Transverse colon (tissue), 4 donors: ENCODE measurements at places on chromosomes 7 and 10. TPM values are rescaled to one million over a fixed set of nuclear protein-coding genes. Genes with fewer than 3 reads are reported as not detected.

SSC4D gene
- total RNA-seq = not detected

ACTL6B gene
- not detected for total RNA-seq

SEC24C gene
- 101 TPM for total RNA-seq

TMEM270 gene
- total RNA-seq = not detected

HOXA3 gene
- total RNA-seq = 27.3 TPM

ADARB2 gene
- total RNA-seq = 0.80 TPM

SEC31B gene
- total RNA-seq = 14.1 TPM

AKR1C8 gene
- not detected for total RNA-seq

C10orf105 gene
- not detected for total RNA-seq

CHST15 gene
- 25.4 TPM for total RNA-seq

BMPER gene
- total RNA-seq = 1.00 TPM

DNA sequence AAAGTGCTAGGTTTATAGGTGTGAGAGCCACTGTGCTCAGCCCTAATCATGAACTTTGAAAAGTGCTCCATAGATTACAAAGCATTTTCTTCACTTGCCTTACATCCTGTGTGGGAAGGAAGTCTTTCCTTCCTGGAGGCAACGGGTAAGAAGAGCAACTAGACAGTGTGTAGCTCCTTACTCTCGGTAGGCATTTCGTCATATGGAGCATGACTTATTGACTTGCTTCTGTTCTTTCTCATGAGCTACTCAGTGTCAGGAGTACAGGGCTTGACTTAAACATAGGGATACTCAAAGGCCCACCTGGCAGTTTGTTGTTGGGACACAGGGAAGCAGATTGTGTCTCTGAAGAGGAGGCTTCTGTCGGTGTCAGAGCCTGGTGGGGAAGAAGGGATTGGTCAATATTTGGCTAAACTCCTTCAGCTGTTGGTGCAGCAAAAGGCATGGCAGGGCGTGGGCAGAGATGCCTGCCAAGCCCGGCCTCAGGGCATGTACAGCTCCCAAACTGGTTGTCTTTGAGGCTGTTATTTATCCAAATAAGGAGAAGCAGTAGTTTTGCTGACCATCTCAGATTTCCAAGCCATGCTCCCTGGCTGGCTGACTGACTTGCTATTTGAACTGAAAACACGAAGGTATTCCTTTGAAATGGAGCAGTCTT is 248.9 kb downstream of the KIAA1217 start:
- no peak for DNase-seq

DNA sequence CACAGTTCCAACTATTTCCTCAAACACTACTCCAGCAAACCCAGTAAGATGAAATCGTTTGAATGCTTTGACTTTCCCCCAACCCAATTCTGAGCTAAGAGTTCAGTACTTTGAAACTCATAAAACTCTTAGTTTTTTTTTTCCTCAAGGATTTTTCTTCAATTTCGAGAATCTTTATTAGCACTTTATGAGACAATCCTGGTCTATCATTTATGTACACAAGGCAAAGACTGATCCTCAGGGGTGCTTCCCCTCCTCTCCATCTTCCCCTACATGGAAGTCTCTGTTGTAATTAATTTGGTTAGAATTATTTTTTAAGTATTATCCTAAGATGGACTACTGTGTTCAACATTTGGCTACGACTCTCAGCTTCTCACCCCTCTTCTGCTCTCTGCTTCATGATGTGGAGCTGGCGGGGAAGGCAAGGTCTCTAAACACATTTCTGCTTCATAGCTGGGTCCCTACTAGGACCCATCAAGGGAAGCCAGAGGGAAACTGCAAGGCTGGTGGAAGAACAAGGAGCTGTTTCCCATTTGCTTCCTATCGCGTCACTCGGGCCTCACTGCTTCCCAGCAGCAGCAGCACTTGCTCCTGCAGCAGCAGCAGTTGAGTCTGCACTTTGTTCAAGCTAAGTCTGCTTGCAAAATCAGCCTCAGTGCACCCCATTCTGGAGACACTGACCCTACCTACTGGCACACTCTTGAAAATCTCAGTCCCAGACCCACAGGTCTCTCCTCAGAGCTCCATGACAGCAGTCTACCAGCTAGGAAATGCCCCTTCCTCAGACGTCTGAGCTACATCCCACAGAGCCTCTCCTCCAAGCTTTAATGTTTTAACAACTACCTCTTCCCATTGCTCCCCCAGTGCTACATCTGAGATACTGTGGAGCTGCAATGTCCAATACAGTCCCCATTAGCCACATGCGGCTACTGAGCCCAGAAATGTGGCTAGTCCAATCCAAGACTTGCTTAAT is 90.0 kb downstream of the CHCHD3 start:
- DNase-seq = no peak

DNA sequence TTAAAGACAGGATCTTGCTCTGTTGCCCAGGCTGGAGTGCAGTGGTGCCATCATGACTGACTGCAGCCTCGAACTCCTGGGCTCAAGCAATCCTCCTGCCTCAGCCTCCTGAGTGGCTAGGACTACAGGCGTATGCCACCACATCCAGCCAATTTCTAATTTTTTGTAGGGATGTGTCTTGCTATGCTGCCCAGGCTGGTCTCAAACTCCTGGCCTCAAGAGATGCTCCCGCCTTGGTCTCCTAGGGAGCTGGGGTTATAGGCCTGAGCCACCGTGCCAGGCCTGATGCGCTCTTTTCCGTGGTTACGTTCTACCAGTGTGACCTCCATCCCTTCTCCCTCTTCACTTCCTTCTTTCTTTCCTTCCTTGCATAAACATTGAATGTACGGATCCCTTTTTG is 34.2 kb upstream of the IL15RA start:
- DNase-seq = no peak

GRCh38 chr7:1897076-1897860 is 227.2 kb downstream of the ELFN1 start:
- no peak for DNase-seq

- no peak for DNase-seq
Measured at GRCh38 chr10:100766693-100767421, 21.5 kb downstream of the PAX2 start.

GRCh38 chr10:61286686-61287085 is 166.5 kb downstream of the TMEM26 start:
- DNase-seq = no peak

DNA sequence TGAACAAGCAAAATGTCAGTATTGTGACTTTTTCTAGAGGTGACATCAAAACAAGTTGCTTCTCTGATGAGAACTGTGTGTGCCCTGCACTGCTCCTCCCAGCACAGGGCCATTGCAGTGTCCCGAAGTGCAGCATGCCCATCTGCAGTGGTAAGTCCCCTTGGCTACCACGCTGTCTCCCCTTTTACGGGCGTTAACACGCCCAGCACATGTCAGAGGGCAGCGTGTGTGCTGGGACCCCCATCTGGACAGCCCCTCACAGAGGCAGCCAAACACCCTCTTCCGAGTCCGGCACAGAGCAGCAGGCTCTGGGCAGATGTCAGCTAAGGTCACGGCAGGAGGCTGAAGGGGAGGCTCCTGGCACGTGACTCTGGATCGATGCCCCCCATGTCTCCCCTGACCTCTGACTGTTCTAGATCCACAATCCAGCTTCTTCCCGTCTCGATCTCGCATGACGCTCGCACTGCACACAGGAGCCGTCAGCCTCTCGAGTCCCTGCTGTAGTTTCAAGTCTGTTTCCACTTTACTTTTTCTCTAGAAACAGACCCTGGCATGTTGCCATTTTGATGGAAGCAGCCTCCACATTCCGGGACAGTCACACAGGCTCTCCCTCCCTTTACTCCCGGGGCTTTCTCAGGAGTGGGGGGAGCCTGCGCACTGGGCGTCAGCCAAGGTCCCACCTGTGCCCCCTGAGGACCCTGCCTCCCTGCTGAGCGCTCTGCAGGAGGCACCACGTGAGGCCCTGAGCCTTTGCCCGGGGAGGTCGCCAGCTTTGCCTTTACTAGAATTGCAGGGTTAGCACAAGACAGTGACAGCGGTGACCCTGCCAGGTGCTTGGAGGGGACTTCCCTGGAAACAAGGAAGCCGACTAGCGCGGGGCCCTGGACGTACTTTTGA is 133.8 kb downstream of the TCERG1L start:
- no peak for DNase-seq

- no peak for DNase-seq
Measured at GRCh38 chr7:103025341-103025740, 49.3 kb downstream of the FBXL13 start.

DNA sequence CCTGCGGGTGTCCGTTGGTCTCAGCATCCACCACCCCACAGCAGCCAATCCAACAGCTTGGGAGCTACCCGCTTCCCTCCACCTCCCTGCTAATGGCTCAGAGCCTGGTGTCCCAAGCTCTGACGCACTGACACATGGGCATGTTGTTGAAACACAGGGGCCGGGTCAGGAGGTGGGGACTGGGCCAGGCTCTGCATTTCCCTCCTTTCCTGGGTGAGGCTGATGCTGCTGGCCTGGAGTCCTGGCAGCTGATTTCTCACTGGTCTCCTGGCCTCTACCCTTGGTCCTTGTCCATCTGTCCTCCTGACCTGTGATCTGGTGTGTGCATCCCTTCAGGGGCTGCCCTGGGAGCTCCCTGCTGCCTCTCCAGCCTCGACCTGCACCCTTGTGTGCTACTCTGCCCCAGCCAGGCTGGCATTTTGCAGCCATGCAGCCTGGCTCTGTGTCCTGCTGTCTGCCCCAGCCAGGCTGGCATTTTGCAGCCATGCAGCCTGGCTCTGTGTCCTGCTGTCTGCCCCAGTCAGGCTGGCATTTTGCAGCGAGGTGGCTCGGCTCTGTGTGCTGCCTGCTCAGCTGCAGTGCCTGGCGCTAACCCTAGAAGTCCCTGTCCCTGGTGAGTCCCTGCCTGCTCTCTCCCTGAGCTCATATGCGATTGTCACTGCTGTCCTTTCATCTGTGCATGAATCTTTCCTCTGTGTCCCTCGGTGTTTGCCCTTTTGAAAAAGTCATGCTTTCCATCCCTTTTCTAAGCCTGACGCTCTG is 14.0 kb downstream of the AMZ1 start:
- no peak for DNase-seq

DNA sequence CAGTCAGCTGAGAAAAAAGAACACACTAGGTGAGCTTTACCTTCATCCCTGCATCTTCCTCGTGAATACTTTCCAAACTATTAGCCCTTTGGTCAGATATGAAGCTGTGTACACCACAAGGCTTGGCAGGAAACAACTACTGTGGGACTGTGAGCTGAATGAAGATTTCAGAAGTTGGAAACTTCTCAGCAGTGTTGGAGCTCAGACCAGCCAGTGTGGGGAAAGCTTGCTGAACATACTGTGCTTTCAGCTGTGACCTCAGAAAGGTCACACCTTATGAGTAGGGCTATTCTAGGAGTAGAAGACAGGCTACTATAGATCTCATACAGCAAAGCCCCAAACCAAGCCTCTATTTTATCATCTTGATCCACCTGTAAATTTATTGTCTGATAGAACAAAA is 123.6 kb downstream of the EXOC4 start:
- DNase-seq = no peak

- DNase-seq = no peak
Measured at GRCh38 chr10:59852670-59853069, 53.7 kb downstream of the CCDC6 start.

GRCh38 chr10:13969792-13970140 is 361.0 kb downstream of the FRMD4A start:
- DNase-seq = no peak

DNA sequence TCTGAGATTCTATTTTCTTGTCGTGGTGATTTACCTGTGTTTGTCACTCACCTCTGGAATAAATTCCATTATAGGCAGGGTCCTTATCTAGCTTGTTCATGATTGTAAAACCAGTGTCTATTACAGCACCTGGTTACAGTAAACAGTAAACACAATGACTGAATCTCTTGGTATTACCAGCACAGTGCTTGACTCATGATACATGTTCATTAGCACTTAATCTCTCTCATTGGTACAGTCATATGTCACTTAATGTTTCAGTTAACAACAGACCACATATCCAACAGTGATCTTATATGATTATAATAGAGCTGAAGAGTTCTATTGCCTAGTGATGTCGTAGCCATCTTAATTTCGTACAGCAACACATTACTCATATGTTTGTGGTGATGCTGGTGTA is 1.6 kb upstream of the TASOR2 start:
- no peak for DNase-seq

DNA sequence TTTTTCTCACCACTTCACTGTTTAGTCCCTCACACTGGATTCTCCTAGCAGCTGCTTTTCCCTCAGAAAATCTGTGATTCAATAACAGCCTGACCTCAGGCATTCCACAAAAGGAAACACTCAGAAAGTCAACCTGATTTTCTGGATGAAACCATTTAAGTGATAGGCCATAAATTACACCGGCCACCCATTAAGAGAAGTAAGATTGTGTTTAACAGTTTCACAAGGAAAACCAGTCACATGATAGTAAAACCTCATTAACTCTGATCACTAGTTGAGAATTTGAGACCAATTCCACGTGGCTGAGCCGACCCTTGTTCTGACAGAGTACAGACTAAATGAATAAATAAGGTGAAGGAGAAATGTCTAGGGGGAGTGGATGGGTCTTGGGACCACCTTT is 7.7 kb downstream of the GRM8 start:
- no peak for DNase-seq

DNA sequence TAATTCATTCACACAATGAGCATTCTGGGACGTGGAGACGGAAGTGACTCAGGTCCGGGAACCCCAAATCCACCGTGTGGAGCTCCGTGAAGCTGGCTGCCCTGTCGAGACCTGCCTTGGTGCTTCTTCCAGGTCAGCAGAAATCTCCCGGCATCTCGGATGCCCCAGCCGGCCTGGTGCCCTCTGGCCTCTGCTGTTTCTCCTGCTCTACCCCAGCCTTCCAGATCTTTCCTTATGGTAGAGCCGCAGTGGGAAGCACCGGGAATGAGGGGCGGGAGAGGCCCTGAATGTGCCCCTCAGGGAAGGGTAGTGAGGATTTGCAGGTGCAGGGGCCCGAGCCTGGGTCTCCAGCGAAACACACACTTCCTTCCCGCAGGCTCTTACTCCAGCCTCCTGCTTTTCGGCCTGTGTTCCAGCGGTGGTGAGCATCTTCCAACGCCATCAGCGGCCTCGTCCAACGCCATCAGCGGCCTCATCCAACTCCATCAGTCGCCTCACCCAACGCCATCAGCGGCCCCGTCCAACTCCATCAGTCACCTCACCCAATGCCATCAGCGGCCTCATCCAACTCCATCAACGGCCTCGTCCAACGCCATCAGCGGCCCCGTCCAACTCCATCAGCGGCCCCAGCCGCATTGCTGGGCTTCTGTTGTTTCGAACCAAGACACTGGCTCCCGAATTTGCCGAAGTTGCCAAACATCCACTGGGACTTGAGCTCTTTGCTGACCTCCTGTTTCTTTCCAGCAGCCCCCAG is 57.1 kb upstream of the PDGFA start:
- no peak for DNase-seq

DNA sequence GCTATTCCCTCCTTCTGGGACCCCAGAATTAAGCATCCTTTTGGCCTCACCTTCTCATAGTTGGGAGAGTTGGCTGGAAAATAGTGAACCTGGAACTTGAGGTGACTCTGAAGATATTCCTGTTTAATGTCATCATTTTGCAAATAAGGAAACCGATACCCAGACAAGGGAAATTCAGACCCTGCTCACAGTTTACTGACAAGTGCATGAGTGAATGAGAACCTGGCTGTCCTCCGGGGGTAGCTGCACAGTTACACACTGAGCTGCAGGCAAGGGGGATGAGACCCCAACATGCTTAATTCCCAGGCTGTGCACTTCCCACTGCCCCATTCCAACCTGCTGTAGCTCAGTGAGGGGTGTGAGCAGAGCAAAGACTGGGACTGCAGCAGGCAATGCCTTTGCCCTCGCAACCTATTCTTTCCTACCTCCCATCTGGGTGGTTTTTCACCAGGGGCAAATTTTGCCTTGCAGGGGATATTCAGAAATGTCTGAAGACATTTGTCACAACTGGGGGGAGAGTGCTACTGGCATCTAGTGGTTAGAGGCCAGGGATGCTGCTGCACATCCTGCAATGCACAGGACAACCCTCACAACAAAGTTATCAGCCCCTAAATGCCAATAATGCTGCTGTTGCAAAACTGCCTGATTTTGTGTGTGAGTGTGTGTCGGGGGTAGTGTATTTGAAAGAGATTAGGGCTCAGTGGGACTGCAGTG is 136.2 kb downstream of the SORCS3 start:
- DNase-seq = no peak
